Hepatocyte (in vitro differentiated cells): ENCODE measurements at places on chromosomes 3 and 15. TPM values are rescaled to one million over a fixed set of nuclear protein-coding genes. Genes with fewer than 3 reads are reported as not detected.
A peak's percentile ranks its signal among the peaks of the same experiment; 100 is the strongest.

- DNase-seq, result no peak
- H3K27ac ChIP-seq, result no peak overlapping the region
- H3K27me3 ChIP-seq, result no peaks in the 10 kb centered on the region
- no peaks in the 10 kb centered on the region for H3K36me3 ChIP-seq
Observed at GRCh38 chr15:46242935-46243334, 608.1 kb downstream of the SQOR start.

GRCh38 chr3:143552851-143553250 is 295.4 kb downstream of the SLC9A9 start:
- H3K27me3 ChIP-seq, result no peaks in the 10 kb centered on the region
- H3K36me3 ChIP-seq, result no peaks in the 10 kb centered on the region
- no peak overlapping the region for H3K4me3 ChIP-seq
- peaks cover 12% of the 10 kb centered on the region for H3K4me1 ChIP-seq
- DNase-seq, result no peak

GRCh38 chr3:138360869-138361525 is 12.6 kb downstream of the MRAS start:
- peaks cover 8% of the 10 kb centered on the region for H3K4me1 ChIP-seq
- no peak overlapping the region for H3K4me3 ChIP-seq
- H3K27me3 ChIP-seq, result no peaks in the 10 kb centered on the region
- no peaks in the 10 kb centered on the region for H3K36me3 ChIP-seq
- no peak overlapping the region for H3K27ac ChIP-seq
- DNase-seq, result no peak

Gene GPR176
- 5.3 and 7.0 TPM in 2 replicates for total RNA-seq

DNA sequence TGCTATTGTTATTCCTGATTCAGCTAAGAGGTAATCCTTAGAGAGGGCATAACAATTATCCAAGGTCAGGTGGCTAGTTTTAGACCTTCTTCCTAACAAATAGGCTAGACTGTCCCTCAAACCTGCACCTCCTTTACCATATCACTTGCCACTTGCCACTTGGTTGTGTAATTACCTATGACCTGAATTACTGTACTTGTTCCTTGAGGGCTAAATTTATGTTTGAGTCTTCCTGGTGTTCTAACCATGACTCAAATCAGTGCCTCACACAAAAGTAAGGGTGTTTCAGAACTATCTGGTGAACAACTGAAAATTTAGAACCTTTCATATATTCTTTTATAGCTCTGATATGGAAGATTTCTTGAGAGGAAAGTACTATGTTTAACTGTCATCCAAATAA is 365.8 kb upstream of the SEMA6D start:
- DNase-seq, result no peak
- H3K36me3 ChIP-seq, result no peaks in the 10 kb centered on the region
- peaks cover 9% of the 10 kb centered on the region for H3K27me3 ChIP-seq
- no peak overlapping the region for H3K4me3 ChIP-seq
- H3K27ac ChIP-seq, result no peak overlapping the region

- no peak for DNase-seq
- H3K36me3 ChIP-seq, result no peaks in the 10 kb centered on the region
- H3K4me1 ChIP-seq, result peaks cover 27% of the 10 kb centered on the region
Observed at GRCh38 chr3:193742628-193743027, 149.6 kb downstream of the OPA1 start.

Gene FOXB1
- total RNA-seq, result not detected in 2 replicates

Gene GOLGA8K
- total RNA-seq, result not detected in 2 replicates

- peak overlapping the region; percentile 47 for H3K27ac ChIP-seq
- H3K27me3 ChIP-seq, result no peaks in the 10 kb centered on the region
- H3K36me3 ChIP-seq, result no peaks in the 10 kb centered on the region
Observed at GRCh38 chr15:64127521-64128270, 23.8 kb upstream of the SNX22 start.

- H3K4me1 ChIP-seq, result peaks cover 44% of the 10 kb centered on the region
- H3K36me3 ChIP-seq, result no peaks in the 10 kb centered on the region
- no peak overlapping the region for H3K4me3 ChIP-seq
Observed at GRCh38 chr15:89860431-89860830, 33.4 kb downstream of the AP3S2 start.

Gene RLBP1
- not detected in 2 replicates for total RNA-seq

DNA sequence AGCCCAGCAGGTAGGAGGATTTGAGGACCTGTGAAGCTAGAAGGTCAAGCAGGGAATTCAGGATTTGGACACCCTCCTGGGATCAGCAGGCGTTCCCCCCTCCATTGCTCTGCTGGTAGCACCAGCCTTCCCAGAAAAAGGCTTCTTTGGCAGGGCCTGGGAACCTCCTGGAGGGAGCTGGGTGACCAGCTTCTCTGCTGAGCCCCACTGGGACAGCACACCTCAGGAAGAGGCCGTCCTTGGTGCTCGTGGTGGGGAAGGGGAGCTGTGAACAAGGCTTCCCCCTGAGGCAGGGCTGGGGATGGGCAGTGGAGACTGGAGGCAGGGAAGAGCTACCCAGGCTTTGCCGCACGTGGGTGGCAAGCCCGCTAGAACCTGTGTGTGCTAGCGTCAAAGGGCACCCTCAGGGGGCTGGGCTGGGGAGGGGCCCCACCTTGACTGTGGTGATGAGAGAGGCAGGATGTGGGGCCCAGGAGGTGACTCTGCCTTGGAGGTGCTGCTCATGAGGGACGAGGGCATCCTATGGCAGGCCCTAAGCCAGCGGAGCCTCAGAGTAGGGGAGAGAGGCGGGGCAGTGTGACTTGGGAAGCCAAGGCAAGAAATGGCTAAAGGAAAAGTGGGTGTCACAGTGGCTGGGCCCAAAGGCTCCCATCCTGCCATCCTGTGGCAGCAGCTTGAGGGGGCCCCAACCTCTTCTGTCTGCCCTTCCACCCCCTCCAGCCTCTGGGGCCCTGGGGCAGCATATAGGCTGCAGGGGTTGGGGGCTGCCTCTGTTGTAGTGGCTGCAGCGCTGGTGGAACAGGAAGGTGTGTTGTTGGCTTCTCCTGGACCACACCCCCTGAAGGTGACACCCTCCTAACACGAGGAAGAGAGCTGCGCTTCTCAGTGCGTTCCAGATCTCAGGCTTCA is 20.7 kb downstream of the KLF13 start:
- no peak overlapping the region for H3K27ac ChIP-seq
- H3K36me3 ChIP-seq, result no peaks in the 10 kb centered on the region
- no peaks in the 10 kb centered on the region for H3K27me3 ChIP-seq
- H3K4me3 ChIP-seq, result no peak overlapping the region

DNA sequence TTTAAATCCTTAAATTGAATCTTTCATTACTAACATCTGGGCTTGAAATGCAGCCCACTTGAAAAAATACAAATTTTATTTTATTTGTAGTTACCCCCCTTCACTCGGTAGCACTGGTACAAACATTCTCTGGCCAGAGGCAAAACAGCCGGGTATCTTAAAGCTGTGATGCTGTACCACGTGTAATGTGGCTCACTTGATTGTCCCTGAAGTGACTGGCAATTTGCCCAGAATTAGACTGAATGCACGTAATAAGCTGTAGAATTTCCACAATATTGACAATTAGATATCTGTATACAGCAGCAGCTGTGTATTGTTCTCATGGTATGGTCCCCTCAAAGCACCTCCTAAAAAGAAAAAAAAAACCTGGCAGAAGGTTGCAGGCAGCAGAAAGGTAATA is 192.8 kb upstream of the TBC1D5 start:
- H3K4me1 ChIP-seq, result no peaks in the 10 kb centered on the region
- no peak overlapping the region for H3K27ac ChIP-seq
- DNase-seq, result peak; percentile 35
- no peaks in the 10 kb centered on the region for H3K36me3 ChIP-seq
- no peak overlapping the region for H3K4me3 ChIP-seq

Gene SATB1
- total RNA-seq, result 26.4 and 30.7 TPM in 2 replicates

- no peak overlapping the region for H3K27ac ChIP-seq
- no peak for DNase-seq
- H3K36me3 ChIP-seq, result no peaks in the 10 kb centered on the region
- no peak overlapping the region for H3K4me3 ChIP-seq
- no peaks in the 10 kb centered on the region for H3K27me3 ChIP-seq
Observed at GRCh38 chr3:146546366-146546965, 2.1 kb upstream of the PLSCR1 start.

- no peak overlapping the region for H3K4me3 ChIP-seq
- H3K27me3 ChIP-seq, result no peaks in the 10 kb centered on the region
- H3K27ac ChIP-seq, result no peak overlapping the region
- H3K36me3 ChIP-seq, result no peaks in the 10 kb centered on the region
Observed at GRCh38 chr15:66389098-66389858, 2.6 kb downstream of the MAP2K1 start.

Gene CLEC3B
- 0.64 and 1.3 TPM in 2 replicates for total RNA-seq

Gene GOLGA8B
- total RNA-seq, result 30.4 and 38.7 TPM in 2 replicates

Gene SH2D7
- total RNA-seq, result not detected in 2 replicates

Gene C3orf85
- 19.3 and 33.4 TPM in 2 replicates for total RNA-seq

DNA sequence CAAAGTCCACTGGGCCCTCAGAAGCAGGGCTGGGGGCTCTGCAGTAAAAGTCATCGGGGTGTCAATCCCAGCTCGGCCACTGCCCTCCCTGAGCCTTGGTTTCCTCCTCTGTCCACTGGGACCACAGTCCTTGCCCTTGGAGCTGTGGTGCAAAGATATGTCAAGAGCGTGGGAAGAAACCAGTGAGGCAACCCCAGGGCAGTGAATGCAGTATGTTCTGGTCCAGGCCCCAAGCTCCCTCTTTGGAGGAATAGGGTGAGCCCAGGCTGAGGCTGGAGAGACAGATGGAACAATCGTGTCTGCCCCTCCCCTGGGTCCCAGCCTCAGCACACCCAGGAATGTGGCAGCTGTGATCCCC is 779 bp downstream of the GRIP2 start:
- no peaks in the 10 kb centered on the region for H3K36me3 ChIP-seq
- H3K4me1 ChIP-seq, result no peaks in the 10 kb centered on the region
- DNase-seq, result no peak
- H3K27ac ChIP-seq, result no peak overlapping the region

DNA sequence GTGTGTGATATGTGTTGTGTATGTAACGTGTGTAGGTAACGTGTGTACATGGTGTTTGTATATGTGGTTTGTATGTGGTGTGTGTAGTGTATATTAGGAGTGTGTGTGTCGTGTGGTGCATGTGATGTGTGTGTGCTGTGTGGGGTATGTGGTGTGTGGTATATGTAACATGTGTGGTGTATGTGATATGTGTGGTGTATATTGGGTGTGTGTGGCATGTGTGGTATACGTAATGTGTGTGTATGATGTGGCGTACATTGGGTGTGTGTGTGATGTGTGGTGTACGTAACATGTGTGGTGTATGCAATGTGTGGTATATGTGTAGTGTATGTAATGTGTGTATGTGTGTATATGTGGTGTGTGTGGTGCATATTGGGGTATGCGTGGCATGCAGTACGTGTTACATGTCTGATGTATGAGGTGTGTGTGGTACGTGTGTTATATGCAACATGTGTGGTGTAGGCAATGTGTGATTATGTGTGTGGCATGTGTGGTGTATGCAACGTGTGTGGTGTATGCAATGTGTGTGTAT is 41.2 kb downstream of the ARRDC4 start:
- H3K27ac ChIP-seq, result no peak overlapping the region
- no peaks in the 10 kb centered on the region for H3K36me3 ChIP-seq
- DNase-seq, result no peak
- no peaks in the 10 kb centered on the region for H3K27me3 ChIP-seq

Gene PPP1R14D
- total RNA-seq, result 0.24 TPM in 1 of 2 replicates, not detected in the other

Gene CHRM5
- total RNA-seq, result not detected in 2 replicates

DNA sequence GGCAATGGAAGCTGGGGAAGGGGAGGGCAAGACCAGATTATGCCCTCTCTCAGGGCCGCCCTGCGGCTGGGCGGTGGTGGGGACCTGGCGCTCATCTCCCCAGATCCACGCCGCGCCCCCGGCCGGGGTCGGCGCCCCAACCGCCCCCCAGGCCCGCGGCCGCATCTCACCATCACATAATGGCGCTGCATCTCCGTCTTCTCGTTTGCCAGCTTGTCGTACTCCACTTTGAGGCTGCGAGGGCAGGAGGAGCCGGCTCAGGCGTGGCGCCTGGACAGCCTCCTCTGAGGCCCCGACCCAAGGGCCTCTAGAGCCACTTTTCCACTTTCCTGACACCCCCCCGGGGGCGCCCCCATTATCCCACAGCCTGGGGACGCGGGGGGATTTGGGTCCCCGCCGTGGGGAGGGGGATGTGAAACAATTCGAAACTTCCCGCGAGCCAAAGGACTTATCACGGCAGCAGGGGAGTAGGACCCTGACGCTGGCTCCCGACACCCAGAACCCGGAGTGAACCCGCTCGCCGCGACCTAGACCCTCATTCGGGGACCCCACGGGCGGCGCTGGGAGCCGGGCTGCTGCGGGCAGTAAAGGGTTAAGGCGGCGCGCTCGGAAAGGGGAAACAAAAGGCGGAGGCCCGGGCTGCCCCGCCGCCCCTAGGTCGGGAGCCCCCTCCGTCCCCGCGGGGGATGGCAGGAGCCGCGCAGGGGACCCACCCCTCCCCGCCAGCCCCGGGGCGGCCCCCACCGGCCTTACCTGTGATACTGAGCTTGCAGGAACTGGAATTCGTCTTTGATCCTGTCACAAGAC is 2.1 kb downstream of the TLE3 start:
- DNase-seq, result peak; percentile 74
- H3K27me3 ChIP-seq, result no peaks in the 10 kb centered on the region
- H3K27ac ChIP-seq, result peak overlapping the region; percentile 91
- peak overlapping the region; percentile 77 for H3K4me3 ChIP-seq
- peaks cover 60% of the 10 kb centered on the region for H3K4me1 ChIP-seq

Gene PAK6
- 2.6 and 6.1 TPM in 2 replicates for total RNA-seq

- no peaks in the 10 kb centered on the region for H3K36me3 ChIP-seq
- peak overlapping the region; percentile 56 for H3K27ac ChIP-seq
- H3K4me3 ChIP-seq, result no peak overlapping the region
Observed at GRCh38 chr3:102174832-102175374, 259.9 kb upstream of the ZPLD1 start.

Gene COLQ
- total RNA-seq, result 0.27 and 5.5 TPM in 2 replicates

DNA sequence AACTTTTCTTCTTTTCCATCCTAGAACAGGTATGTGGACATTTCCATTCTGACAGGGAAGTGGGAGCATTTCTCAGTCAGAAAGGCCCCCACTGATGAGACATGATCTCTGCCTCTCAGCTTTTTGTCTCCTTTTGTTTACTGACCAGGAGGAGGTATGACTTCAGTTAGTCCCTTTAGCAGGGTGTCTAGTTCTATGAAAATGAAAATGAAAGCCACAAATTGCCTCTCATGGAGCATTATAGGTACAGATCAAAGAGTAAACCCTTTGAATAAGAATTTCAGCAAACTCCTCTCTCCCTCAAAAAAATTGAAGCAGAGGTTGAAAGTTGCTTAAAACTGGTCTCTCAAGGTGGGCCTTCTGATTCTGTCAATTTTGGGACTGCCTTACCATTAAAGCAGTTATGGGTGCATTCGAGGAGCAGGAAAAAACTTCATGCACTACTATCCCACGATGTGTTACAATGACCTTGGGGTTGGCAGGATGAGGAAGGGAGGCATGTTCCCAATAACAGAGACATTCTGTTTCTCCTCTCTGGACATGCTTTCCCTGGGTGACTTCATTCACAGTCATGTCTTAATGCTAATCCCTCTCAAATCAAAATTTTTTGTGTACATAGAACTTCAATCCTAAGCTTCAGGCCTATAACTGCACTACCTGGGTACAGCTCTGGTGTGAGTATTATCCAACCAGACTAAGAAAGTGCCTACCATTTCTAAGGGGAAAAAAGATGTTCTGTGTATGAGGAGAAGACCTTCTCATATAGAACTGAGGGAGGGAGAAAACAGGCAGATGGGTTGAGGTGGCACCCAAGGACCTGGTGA is 50.6 kb upstream of the TBC1D23 start:
- peak overlapping the region; percentile 86 for H3K27ac ChIP-seq
- no peak overlapping the region for H3K4me3 ChIP-seq
- H3K36me3 ChIP-seq, result no peaks in the 10 kb centered on the region
- H3K4me1 ChIP-seq, result peaks cover 13% of the 10 kb centered on the region
- H3K27me3 ChIP-seq, result no peaks in the 10 kb centered on the region
